Bronchial epithelial cell (primary cell): ENCODE measurements at places on chromosomes 4 and X. TPM values are rescaled to one million over a fixed set of nuclear protein-coding genes. Genes with fewer than 3 reads are reported as not detected.

KLHL8 gene
- total RNA-seq = 12.9 and 20.5 TPM in 2 replicates

DNA sequence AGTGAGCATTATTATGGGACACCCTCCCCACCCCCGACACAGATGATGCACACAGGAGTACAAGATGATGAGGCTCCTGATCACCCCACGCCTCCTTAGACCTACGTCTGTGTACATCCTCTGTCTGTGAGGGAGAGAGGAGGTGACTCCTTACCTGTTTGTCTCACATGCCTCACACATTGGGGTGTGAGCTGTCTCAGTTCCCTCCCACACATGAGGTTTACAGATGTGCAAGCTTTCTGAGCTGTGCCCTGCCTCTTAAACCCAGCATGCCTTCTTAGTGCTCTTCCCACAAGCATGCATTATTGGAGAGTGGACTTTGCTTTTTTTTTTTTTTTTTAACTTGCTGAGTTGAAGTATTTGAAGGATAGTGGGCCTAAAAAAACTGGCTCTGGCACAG is 76.7 kb downstream of the CLCN5 start:
- peak; percentile 75 for DNase-seq

DNA sequence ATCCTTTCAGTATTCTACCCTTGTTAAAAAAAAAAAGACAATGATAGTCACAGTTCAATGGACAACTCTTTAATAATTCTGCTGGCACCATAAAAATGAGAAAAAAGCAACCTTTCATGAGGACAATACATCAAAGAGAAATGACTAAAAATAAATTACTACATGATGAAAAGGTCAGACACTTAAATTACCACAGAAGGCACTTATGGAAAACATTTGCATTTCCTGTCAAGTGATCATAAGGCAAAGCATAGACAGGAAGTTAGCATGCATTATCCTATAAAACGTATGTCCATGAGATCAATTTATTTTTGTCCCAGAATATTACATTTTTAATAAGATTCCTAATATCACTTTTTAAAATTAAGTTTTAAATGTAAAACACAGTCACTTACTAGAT is 303.8 kb downstream of the SPOCK3 start:
- no peak for DNase-seq

- no peak for DNase-seq
These were observed 196.4 kb downstream of the DMD start for GRCh38 chrX:33014949-33015348.

GRCh38 chr4:26009502-26009901 is 95.5 kb downstream of the SMIM20 start:
- no peak for DNase-seq

DNA sequence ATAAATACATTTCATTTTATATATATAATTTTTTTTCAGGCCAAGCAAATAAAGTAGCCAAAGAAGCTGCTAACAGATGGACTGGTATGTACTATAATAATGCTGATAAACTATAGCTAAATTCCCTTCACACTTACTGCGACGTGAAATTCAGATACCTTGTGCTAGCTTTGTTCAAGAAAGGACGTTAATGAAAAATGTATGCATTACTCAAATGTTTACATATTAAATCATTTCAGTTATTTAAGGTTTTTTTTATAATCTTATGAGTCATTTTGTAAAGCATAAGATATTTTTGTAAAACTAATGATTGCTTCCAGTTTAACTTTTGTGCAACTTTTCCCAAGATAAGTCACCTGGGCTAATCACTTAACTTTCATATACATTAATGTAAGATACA is 57.2 kb upstream of the TMEM131L start:
- DNase-seq = peak; percentile 32

- DNase-seq = no peak
These were observed 95.8 kb upstream of the EGFL6 start for GRCh38 chrX:13473442-13474163.
